ENCODE measurements at places on chromosomes 4 and X.

- no peak for DNase-seq
Observed at GRCh38 chr4:62344474-62344873, 1144.3 kb downstream of the ADGRL3 start.

DNA sequence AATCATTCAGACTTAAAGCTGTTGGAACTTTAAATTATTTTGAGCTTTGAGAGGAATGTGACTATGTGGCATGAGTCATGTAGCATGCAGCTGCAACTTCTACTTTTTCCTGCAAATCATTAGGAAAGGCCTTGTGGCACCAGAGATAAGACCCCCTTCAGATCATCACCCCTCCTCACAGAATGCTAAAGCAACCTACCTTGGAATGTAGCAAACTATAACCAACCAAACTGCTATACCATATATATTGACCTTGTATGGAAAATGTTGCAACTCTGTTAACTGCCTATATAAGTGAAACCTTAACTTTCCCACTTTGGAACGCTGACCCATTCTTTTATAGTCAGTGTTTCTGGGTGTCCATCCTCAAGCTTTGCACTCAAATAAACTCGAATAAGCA, 32.0 kb downstream of the ATXN3L start:
- DNase-seq = no peak

DNA sequence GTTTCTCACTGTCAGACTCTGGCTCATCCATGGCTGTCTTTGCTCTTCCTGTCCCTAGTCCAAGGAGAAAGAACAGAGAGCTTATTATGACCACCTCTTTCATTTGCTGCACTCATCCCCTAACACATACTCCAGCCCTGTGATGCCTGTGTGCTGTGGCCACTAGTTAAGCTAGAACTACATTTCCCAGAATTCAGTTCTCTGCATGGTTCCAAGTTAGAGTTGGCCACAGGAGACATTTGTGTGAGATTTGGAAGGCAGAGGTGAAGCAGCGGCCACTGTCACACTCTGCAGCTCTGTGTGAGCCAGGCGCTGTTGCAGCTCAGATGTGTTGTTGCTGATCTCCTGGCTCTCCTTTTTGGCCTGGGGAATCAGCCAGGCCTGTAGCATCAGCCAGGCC, 188.2 kb upstream of the ATP6AP2 start:
- DNase-seq = no peak

DNA sequence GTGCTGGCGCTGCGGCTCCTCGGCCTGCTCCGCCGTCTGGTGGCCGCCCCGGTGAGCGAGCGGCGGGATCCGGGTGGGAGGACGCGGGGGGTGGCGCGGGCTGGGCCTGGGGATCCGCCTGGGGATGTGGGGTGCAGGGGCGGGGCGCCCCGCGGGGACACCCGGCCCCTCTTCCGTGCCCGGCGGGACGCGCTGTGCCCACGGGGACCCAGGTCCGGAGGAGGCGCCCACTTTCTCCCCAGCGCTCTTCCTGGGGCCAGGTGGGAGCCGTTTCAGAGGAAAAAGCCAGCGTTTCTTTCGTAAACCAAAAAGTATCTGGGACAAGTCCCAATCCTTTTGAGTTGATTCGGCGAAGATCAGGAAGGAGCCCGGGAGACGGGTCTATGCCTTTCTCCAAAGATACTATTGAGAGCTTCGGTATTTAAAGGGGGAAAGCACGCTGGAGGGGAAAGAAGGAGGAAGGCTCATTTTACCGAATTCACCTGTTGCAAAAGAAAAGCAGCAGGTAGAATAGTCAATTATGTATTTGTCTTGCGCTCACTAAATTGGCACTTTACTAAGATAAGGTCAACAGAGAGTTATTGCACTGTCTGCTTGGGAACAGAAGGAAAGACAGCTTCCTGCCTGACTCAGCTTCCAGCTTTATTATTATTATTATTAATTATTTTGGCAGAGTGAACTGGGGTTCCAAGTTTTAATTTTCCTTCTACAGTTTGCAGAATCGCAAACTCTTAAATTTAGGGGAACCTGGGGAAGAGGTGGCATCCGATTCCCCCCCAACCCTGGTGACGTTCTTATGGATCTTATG, 81.5 kb upstream of the CD99 start:
- DNase-seq = no peak

- DNase-seq = no peak
Observed at GRCh38 chr4:98209111-98209510, 52.1 kb upstream of the RAP1GDS1 start.

DNA sequence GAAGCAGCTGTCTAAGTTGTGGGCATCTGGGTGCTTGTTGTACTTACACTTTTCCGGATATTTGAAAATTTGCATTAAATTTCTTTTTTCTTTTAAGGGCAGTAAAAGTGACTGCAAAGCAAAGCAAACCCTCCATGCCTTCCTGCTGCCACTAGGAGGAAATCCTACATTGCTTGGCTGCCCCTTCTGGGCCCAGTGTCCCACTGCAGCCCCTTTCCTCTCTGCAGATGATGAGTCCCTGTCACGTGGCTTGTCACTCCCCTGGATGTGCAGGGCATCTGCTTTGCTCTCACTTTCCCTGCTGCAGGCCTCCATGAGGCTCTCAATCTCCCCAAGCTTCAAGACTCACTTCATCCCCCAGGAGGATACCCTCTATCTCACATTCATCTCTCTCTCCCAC, 12.7 kb downstream of the TSR2 start:
- no peak for DNase-seq

GRCh38 chrX:33273535-33273934, 62.2 kb upstream of the DMD start:
- no peak for DNase-seq

DNA sequence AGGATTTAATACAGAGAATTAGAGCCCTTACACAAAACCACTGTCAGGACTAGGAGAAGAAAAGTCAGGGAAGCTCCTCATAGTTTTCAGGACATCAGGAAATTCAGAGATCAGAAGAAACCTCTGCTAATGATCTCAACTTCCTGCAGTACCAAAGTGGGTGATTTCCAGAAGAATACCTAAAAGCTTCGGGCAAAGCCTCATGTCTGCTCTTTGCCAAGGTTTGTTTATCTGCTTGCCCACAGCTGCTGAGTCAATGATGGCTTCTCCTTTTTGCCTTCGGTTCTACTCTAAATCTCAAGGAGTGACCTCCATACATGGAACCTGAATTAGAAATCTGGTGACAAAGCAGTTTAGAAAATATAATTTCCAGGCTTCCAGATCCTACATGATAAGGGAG, 68.4 kb downstream of the USP38 start:
- no peak for DNase-seq

DNA sequence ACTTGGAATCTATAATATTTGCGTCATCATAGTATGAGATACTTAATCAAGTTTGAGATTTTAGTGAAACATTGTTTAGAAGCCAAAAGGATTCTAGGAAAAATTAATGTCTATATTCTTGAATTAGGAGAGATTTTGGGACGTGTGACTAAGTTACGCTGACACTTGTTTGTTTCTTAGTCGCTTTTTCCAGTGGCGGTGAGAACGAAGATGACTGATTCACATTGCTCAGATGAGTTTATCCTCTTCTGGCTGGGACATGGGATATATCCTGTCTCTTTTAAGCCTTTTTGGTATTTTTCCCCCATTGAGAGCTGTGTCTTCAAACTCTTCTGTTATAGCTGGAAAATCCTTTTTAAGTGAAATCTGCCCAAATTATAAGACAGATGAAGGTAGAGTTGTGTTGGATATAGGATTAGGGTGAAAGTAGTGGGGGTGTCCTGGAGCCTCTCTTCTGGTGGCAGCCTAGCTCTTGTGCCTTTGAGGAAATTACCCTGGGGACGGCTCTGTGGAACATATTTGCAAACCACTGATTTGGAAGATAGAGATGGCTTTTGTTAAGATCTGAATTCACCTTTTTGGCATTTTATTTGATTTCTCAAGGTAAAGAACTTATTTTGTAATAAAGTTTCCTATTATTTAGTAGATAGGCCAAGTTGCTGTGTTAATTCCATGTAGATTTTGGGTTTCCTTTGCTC, 49.7 kb downstream of the HTT start:
- no peak for DNase-seq

DNA sequence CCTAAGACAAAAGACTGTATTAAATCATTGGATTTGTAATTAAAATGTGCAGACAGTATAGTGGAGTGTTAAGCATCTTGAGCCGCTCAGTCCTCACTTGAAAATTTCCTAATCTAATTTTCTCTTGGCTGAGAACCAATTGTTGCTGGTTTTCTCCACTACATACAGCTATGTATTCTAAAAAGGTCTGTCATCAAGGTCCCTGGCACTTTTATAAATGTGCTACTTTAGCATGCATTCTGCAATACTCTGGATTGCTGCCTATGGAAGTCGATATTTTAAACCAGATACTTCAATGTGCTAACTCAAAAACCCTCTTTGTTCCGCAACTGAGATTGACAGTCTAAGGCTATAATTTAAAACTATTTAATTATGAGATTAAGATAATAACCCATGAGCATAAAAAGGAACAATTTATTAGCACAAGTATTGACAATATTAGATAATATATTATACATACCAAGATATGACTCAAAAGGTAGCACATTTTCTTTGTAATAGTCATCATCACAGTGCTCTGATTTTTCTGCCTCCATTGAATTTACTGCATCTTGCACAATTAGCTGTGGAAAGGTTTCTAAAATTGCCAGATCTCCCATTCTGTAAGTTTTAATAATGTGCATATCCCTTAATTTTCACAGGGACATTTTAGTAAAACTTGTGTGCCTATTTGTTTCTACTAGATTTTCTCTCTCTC, 815.1 kb downstream of the ADGRL3 start:
- DNase-seq = no peak

- no peak for DNase-seq
Observed at GRCh38 chrX:29376584-29376983, 789.3 kb downstream of the IL1RAPL1 start.

DNA sequence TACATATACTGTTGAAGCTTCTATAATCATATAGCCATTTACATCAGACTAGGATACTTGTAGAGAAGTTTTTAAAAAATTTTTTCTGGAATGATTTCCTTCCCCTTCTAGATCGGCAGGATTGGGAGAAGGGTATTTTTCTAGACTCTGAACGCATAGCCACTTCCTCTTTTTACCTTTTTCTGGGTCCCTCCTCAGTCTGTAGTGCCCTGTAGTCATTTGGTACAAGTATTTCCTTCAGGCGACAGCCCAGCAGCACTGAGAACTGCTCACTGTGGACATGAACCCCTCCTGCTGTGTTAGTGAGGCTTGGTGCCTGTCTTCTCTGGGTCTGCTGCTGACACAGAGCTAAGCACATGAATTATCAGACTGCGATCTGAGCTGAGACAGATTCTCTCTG, 255.4 kb downstream of the ARHGAP10 start:
- no peak for DNase-seq

- DNase-seq = no peak
Observed at GRCh38 chr4:99679204-99679603, 21.6 kb upstream of the C4orf54 start.

GRCh38 chrX:115399306-115399705, 109.8 kb downstream of the LUZP4 start:
- DNase-seq = no peak

- DNase-seq = no peak
Observed at GRCh38 chr4:142211444-142211843, 575.1 kb downstream of the IL15 start.

DNA sequence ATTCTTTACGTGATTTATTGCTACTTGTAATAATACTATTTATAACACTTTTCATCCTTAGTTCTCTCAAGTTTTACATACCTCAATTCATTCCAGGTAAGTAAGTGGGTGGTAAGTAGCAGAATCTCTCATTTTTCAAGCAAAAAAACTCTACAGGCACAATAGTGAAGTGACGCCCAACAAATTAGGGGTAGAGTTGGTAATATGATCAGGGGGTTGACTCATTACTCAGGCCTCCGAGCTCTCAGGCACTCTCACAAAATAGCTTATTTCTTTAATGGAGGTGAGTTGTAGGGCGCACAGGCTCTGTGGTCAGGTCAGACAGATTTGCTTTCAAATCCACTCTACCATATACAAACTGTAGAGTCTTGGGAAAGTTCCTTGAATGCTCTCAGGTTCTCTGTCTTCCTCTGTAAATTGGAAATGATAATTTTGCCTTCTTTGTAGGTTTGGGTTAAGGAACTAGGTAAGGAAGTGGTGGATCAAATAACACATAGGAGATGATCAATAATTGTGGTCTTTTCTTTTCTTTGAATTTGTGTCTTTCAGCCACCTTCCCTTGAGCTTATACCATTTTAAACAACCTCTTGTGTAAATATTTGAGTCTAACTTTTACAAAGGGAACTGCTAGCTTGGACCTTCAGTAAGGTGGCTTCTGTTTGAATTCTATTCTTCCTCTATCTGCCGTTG, 134.9 kb upstream of the LEF1 start:
- no peak for DNase-seq

- DNase-seq = no peak
Observed at GRCh38 chr4:174266416-174266815, 17.1 kb downstream of the FBXO8 start.

DNA sequence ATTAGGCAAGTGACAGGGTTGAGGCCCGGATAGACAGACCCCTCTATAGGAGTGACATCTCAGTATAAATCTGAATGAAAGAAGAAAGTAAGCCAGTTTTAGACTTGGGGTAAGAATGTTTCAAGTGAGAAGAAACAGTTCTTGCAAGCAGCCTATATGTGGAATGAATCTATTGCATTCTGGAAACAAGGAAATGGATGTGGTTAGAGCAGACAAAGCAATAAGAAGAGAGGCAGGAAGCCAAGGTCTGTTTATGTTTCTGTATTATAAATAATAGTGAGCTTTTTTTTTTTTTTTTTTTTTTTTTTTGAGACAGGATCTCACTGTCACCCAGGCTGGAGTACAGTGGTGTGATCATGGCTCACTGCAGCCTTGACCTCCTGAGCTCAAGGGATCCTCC, 255.8 kb downstream of the UNC5C start:
- DNase-seq = no peak

- DNase-seq = no peak
Observed at GRCh38 chr4:169250796-169251195, 20.0 kb downstream of the SH3RF1 start.

DNA sequence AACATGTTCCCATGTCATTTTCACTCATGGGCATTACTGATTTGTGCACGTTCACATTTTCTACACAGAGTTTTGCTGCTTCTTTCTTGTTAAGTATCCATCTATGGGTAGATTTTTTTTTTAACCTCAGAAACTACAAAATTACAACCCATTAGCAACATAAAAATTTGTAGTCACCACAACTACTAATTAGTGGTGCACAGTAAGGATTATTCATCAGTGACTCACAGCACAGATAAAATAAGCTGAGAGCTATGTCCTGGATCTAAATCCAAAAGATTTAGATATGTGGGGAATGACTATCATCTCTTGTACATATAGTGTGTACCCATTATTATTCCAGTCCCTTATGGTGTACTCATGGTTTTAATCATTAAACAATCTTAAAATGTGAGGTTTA, 19.7 kb upstream of the AMELX start:
- no peak for DNase-seq

DNA sequence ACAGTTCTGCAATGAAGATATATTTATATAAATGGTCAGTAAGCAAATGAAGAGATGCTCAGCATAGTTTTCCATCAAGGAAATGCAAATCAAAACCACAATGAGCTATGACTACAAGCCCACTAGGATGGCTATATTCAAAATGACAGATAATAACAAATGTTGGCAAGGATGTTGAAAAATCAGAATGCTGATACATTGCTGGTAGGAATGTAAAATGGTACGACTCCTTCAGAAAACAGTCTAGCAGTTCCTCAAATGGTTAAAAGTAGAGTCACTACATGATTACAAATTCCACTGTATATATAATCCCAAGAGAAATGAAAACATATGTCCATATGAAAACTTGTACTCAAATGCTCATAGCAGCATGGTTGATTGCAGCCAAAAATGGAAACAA, 425.0 kb upstream of the ATOH1 start:
- no peak for DNase-seq

Measured in vagina (tissue), 2 donors.